RPMI7951 (cell line): ENCODE measurements at places on chromosomes 7 and 10. TPM values are rescaled to one million over a fixed set of nuclear protein-coding genes. Genes with fewer than 3 reads are reported as not detected.

GRCh38 chr7:47153576-47153975 lies 428.3 kb downstream of the TNS3 start:
- no peak for DNase-seq

TMEM196 gene
- not detected in 2 replicates for total RNA-seq

TRIL gene
- 6.4 and 7.1 TPM in 2 replicates for total RNA-seq

DNA sequence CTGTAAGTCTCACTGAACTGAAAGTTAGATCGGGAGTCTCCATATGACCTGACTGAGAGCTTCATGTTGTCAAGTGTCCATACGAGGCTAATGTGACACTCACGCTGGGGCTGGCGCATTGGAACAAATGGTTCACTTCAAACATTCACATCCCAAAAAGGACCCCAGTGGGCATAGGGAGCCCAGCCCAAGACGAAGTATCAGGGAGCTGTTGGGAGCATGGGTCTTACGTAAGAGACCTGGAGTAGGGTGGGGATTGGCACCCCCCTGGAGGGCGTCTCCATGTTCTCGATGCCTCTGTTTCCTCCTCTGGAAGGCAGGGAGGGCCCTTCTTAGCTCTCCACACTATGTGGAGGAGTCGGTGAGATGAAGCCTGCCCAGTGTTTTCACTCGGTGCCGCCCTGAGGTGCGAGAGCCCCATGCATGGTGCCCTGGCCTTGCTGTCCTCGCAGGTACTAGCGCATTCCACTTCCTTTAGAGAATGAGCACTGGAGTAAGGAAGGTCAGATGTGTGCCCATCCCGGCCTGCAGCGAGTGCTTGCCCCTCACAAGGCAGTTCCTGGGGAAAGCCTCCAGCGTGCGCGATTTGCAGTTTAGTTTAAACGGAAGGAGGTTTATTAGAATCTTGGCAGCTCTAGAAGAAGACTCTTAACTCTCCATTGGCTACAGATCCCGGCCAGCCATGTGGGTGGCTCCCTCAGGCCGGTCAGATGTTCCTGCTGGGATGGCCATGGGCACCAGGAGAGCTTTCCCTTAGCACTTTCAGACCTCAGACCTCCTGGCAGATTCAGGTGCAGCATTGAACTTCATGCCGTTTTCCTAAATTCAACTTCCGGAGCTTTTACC lies 64.4 kb downstream of the PTPRE start:
- no peak for DNase-seq

KEL gene
- not detected in 2 replicates for total RNA-seq

ARMC3 gene
- total RNA-seq, result not detected in 2 replicates

PILRA gene
- total RNA-seq, result not detected in 2 replicates

DNA sequence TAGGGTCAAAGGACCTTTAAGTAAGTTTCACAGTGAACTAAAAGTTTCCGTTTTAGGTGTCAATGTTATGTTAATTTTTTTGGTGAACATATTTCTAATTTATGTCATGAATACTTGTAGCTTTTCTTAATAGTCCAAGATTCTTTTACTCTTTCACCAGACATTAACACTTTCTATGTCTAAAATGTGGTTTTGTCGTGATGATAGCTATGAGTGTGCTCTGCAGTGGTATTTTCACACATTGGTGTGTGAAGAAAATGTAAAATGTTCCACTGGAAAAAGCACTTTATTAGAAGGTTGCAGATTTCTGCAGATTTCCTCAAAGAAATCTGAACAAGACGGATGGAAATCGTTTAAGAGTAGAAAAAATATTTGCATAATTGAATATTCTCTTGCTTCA lies 561.0 kb upstream of the ANKRD30A start:
- no peak for DNase-seq

RBP3 gene
- not detected in 2 replicates for total RNA-seq

ZNF365 gene
- total RNA-seq, result 4.8 and 6.8 TPM in 2 replicates

DNA sequence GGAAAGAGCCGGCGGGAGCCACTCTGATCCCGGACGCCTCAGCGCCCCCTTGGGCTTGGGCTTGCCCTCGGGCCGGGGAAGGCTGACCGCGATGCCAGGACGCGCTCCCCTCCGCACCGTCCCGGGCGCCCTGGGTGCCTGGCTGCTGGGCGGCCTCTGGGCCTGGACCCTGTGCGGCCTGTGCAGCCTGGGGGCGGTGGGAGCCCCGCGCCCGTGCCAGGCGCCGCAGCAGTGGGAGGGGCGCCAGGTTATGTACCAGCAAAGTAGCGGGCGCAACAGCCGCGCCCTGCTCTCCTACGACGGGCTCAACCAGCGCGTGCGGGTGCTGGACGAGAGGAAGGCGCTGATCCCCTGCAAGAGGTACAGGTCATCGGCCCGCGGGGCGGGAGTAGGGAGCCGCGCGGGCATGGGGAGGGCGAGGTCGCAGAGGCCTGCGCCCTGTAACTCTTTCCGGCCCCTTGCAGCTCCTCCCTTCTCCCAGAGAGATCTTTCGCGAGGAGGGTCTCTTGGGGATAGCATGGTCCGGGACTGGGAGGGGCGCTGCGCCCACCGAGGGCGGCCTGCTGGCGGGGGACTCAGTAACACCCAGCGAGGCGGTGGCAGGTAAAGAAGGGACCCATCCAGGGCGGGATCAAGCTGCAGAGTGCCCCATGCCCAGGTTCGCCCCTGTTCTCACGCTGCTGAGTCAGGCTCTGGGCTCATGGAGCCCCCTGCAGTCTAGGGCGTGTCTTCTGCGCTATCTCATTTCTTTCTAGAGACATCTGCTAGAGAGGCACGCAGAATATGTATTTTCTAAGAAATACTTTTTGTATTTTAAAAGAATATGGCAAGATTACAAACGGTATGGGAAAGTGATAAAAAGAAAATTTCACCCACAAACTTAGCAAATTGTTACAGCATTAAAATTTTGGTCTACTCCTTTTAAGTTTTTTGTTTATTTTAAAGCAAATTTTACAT lies 687 bp downstream of the EPDR1 start:
- DNase-seq, result peak; percentile 64

SPDYE2 gene
- total RNA-seq, result not detected in 2 replicates
